Stimulated activated CD8-positive, alpha-beta memory T cell treated with anti-CD3 and anti-CD28 coated beads, Interleukin-4, amount 100 ng/mL, for 24 hours (primary cell): ENCODE measurements at places on chromosomes 6 and 20.

GRCh38 chr6:85137865-85138264 lies 312.0 kb upstream of the NT5E start:
- no peak for DNase-seq

GRCh38 chr6:106173124-106173879 lies 87.2 kb downstream of the PRDM1 start:
- no peak for DNase-seq

- no peak for DNase-seq
These were observed 26.5 kb downstream of the HLA-DOB start for GRCh38 chr6:32790306-32790705.

- DNase-seq: peak; percentile 2
These were observed 29.0 kb upstream of the EEF1E1 start for GRCh38 chr6:8131265-8131897.

DNA sequence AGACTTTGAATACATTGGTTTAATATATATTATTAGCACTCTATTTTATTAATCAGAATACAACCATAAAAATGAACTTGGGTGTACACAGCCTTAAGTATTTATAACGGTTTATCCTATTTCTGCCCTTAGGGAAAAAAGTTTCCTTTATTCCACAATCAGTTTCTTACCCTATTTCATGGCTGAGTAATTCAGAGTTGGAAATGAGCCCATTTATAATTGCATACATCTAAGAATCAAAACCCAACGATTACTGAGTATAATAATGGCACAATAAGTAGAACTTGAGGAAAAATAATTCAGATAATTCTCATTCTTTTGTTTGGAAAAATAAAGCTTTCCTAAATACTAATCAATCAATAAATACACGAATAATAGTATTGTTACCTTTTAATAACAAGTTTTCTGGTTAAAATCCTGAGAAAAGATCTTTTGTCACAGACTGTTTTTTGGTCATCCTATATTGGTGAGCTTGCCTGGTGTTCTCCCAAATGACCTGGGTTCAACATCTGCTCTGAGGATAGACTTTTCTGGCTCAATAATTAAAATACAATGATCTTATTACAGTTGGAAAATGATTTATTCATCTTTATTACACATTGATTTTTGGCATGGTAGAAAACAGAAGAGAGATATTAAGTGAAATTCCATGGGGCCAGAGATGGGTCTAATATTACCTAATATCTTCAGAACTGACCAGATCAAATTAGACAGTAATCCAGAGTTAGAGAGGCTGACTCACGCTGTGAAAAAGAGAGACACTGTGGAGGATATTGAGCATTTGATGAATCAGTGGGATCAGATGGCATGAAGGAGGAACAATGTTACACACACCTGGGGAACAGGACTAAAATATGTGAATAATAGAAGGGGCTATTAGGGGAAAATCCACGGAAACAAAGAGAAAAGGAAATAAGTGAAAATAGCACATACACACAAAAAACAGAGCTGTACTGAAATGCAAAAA lies 162.1 kb upstream of the TBX18 start:
- no peak for DNase-seq

DNA sequence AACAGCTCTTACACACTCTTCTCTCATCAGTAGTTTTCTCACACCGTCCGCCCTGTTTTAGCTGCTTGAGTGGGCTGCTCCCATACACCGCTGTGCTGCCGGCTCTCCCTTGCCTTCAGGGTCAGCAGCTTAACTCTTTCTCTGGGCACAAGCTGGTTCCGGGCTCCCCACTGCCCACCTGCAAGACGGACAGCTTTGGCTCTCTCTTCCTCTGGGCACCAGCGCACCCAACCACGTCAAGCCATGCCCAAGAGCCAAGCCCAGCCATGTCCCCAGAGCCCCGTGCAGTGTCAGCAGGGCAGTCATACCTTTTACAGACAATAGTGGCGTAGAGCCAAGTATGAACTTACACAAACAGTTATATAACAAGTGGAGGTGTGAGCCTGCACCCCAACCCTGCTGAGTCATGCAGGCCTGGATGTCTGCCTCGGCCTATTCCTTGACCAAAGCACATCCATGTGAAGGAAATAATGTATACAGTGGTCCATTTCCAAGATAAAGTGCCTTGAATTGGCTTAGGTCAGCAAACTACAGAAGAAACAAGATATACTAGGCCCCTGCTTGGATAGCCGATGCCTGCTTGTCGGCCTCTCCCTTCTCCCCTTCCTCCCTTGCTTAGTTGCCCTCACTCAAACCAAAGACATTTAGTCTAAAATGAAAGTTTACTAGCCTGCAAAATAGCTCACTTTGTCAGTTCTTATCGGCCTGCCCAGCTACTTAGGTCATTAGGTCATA lies 89.3 kb downstream of the JPH2 start:
- DNase-seq: no peak

GRCh38 chr6:94510877-94511276 lies 1066.5 kb upstream of the MANEA start:
- no peak for DNase-seq

DNA sequence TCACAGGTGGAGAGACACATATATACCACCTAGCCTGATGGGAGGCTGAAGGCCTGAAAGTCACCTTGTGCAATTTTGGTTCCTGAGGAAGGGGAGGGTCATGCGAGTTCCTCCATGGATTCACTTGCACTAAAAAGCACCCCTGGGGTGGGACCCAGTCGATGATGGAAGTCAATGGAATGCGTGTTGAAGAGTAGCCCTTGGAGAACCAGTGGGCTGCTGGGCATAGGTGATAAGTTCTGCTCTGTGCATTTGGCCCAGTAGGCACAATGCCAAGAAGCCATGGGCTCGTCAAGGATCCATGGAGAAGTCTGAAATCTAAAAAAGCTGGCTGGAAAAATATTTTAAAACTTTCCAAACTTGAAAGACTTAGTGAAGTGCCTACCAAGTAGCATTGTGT lies 18.9 kb upstream of the SCRT2 start:
- no peak for DNase-seq
